ENCODE measurements at places on chromosomes 4 and X. TPM values are rescaled to one million over a fixed set of nuclear protein-coding genes. Genes with fewer than 3 reads are reported as not detected.

- DNase-seq, result no peak
These were observed 32.1 kb upstream of the CPLX1 start for GRCh38 chr4:858041-858481.

- no peak for DNase-seq
These were observed 19.4 kb downstream of the INPP4B start for GRCh38 chr4:142826503-142827241.

- DNase-seq, result no peak
These were observed 10.6 kb downstream of the ABCG2 start for GRCh38 chr4:88147799-88148217.

Gene MAGIX
- total RNA-seq, result 0.97 TPM
